T-helper 22 cell (primary cell): ENCODE measurements at places on chromosomes 4 and X.

GRCh38 chr4:47075919-47076318 lies 44.6 kb downstream of the GABRB1 start:
- DNase-seq: no peak

DNA sequence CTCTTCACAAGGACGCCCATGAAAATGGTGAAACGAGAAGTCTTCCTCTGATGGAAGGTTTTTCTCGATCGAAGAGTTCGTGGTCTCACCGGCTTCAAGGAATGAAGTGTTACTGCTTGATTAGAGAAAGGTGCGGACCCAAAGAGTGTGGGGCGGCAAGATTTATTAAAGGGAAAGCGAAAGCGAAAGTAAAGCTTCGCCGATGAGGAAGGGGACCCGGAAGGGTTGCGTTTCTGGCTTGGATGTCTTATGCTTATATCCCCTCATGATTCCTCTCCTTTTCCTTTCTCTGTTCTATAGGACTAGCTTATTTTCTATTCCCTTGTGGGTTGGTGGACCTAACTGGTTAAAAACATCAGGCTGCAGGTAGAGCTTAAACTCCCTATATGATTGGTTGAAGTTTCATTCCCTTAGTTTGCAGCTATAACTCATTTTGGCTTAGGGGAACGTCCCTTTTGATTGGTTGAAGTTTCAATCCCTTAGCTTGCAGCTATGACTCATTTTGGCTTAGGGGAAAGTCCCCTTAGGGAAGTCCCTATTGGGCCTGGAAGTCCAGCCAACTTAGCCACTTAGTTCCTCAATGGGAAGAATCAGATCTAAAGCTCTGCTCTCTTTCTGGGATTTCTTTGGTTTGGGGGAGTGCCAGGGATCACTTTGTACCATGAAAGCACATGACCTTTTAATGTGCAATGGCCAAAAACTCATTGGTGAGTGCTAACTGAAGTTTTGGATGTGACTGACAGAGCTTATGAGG lies 1025.0 kb upstream of the PCDH10 start:
- no peak for DNase-seq

DNA sequence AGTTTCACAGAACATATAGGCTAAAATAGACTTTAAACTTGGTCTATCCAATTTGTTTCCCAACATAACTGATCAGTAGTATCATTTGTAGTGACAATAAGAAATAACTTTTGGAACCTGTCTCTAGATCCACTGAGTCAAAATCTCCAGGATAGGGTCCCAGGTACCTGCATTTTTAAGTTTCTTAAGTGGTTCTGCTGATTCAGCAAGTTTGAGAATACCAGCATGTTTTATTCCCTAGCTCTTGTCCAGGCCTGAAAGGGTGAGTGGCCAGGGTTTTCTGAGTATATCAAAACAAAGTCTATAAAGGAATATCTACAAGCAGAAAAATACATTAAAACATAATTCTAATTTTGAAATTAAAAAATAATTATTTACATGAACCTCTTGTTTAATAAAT lies 573.1 kb upstream of the POU3F4 start:
- no peak for DNase-seq

GRCh38 chr4:159944477-159944876 lies 841.6 kb downstream of the RAPGEF2 start:
- DNase-seq: no peak

- DNase-seq: no peak
Observed at GRCh38 chr4:75985116-75985515, 5.6 kb downstream of the SDAD1 start.

GRCh38 chr4:53682196-53682595 lies 90.9 kb upstream of the LNX1 start:
- no peak for DNase-seq

DNA sequence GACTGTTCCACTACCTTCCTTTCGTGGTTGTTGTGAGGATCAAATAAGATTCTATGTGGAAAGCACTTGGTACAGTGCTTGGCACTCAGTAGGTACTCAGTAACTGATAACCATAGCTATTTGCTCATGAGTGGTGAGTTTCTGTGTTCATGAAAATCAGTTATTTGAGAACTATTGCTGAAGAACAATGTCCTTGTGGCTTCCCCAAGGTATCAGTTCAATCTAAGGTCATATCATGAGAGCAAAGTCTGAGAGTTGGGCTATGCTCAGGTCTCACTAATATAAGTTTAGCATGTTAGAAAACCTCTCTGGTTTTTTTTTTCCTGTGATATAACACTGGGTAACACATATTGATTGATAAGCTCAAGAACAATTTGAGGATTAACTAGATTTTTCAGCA lies 147.8 kb downstream of the GRIA3 start:
- DNase-seq: no peak

DNA sequence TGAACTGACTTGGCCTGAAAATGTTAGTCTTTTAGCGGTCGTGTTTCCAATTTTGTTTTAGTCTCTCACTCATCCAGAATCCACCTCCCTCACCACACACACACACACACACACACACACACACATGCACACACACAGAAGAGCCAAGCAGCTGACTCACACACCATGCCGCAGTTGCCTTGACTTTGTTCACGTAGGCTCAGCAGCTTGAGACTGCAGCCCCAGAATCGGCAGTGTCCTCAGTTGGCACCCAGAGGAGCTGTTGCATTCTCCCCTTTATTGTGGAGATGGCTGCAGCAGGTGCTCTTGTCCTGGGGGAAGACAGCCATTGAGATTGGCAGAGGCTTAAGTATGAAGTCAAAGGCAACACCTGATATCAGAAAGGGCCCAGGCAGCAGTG lies 20.9 kb upstream of the XPNPEP2 start:
- no peak for DNase-seq

GRCh38 chr4:138912704-138913340 lies 102.8 kb upstream of the NOCT start:
- DNase-seq: no peak

DNA sequence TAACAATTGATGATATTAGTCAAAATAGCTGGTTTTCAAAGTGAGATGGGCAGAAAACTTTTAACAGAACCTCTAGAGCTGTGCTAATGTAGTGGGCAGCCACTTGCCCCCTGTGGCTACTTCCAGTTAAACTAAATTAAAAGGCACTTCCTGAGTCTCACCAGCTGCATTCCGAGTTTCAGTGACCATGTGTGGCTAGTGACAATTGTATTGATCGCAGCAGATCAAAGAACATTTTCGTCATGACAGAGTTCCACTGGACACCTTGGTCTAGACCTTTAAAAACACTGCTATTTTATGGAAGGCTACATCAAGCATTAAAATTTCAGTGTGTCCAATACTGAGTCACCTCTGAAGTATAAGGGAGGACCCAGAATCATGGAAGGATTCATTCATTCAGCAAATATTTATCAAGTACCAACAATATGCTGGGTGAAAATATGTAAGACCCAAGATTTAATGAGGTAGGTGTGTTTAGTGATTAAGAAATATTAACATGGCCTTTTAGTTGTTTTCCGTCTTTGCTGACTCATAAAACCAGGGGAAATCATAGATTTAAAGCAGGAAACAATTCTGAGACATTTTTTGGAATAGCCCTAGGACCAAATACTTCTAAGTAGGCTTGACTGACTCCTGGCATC lies 5.1 kb upstream of the FAT1 start:
- no peak for DNase-seq

DNA sequence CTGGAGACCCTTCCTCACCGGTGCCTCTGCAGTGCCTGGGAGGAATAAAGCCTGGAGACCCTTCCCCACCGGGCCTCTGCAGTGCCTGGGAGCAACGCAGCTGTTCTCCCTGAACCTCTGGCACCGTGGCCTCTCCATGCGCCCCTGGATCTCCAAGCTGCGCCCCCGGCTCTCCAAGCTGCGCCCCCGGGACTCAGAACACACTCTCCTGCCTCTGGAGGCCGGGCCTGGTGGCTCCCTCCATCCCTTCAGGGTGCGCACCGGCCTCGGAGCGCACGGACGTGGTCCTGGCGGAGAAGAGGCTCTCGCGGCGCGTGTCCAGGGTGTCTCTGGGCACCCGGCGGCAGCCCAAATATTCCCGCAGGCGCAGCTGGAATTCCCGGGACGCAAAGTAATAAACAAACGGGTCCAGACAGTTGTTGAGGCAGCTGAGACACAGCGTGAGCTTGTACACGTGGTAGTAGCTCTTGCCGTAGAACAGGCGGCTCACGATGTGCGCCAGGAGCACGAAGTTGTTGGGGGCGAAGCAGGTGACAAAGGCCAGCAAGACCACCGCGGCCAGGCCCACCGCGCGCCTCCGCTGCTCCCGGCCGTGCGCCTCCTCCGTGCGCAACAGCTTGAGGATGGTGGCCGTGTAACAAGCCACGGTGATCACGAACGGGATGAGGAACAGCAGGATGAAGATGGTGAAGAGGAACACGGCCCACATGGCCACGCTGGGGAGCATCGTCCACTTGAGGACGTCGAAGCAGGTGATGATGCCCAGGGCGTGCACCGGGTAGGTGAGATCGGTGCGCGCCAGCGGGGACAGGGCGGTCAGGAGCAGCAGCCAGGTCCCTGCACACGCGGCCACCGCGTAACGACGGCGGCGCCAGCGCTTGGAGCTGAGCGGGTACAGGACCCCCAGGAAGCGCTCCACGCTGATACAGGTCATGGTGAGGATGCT lies 12.8 kb upstream of the ASMTL start:
- no peak for DNase-seq

DNA sequence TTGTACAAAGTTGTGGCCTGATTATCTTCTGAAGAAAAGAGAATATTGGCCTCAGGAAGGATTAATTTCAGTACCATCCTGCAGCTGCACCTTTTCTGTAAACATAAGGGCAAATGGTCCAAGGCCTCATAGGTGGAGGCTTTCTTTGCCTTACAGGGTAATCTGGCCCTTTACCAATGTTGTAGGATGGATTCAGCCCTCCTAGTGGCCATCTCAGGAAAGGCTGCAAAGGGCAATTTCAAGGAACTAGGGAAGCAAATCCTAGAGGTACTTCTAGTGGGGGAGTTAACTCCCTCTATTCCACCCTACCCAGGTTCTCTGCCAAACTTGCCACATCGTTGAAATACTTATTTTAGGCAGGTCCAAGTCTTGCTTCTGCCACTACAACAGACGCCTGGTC lies 57.6 kb downstream of the UGT2B11 start:
- DNase-seq: no peak

- DNase-seq: no peak
Observed at GRCh38 chr4:16897991-16898827, at the start of gene LDB2. Gene LDB2, minus strand, starts transcription at chr4:16898645.

- no peak for DNase-seq
Observed at GRCh38 chr4:169229571-169230028, 41.2 kb downstream of the SH3RF1 start.

DNA sequence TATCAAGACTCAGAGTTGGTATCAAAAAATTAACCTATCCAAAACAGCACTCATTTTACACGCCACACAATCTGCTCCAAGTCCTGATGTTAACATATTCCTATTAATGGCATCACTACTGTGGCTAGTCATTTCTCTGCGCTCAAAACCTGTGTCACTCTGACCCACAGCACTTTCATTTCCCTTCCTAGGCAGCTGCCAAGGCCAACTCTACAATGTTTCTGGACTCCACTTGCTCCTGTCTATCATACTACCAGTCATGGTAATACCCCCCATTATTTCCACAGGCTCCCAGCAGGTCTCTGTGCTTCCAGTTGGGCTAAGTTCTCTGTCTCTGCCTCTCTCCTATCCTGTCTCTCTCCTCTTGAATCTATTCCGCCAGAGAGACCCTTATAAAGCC lies 323.6 kb downstream of the NR3C2 start:
- no peak for DNase-seq

DNA sequence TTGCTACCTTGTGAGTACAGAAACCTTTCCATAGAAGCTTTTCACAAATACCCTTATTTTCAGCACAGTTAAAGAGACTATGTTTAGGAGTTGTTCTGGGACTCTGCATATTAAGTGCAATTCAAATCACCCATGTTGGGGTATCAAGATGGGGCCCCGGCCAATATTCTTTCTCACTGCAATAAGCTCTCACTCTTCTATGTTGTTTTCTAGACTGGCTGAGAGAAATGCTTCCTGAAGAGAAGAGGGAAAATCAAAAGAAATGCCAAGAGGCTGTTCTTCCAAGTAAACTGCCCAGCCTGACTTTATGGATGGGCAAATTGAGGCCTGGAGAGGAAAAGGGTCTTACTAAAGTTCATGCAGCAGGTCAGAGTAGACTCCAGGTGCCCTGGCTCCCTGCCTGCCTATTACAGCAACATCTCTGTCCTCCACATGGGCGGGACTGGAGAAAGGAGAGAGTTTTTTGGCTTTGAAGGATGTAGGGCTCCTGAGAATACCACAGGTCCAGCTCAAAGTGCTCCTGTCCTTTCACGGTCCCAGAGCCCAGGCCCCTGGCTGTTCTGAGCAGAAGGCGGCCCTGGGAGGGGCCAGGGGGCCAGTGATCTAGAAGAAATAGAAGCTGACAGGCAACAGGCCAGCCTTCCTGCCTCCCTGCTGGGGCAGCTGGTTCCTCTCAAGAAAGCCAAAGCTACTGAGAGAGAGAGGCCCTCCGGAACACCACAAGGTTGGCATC lies 745 bp upstream of the IQSEC2 start:
- no peak for DNase-seq

DNA sequence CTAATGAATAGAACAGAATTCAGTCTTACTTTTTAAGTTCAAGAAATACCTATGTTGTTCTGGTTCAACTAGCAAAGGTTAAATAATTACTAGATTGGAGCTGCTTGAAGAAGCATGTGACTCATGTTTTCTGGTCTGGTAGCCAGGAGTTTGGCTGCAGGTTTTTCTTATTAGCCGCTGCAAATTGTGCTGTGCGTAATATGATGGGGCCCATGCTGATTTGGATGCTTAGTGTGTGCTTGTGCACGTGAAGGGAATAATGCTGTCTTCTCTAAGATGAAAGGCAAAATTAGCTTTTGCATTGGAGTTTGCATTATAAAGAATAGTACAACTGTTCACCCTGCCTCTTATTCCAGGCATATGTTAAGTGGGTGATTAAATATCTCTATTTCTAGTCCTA lies 219.6 kb downstream of the SNCA start:
- DNase-seq: no peak

DNA sequence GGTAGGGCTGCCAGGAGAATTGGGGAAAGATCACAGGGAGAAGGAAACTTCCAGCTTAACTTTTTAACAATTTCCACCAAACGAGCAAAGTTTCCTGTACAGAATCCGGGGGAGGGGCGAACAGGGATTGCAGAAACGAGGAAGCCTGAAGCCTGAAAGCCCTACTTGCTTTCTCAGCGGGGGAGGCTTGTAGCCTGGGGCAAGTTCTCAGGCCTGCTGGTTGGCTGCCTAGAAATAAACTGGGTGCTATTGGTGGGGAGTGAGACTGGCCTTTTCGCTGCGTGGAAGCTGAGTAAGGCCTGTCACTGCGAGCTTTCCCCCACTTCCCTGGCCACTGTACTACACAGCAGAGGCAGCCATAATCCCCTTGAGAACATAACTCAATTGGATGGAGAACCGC lies 110.8 kb upstream of the ATP8A1 start:
- DNase-seq: no peak

DNA sequence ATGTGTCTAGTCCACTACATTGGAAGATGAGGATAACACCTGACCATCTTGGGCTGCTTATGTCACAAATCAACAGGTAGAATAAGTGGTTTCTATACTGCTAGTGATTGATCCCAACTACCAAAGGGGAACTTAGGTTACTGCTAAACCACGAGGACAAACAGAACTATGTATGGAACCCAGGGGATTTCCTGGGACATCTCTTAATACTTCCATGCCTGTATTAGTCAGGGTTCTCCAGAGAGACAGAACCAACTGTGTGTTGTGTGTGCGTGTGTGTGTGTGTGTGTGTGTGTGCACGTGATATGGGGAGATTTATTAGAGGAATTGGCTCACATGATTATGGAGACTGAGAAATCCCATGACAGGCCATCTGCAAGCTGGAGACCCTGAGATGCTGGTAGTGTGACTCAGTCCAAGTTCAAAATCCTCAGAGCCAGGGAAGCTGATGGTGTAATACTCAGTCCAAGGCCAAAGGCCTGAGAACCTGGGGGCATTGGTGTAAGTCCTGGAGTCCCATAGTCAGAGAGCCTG lies 16.2 kb upstream of the AFF1 start:
- DNase-seq: no peak
